LoVo (cell line): ENCODE measurements at places on chromosomes 7 and 10.

GRCh38 chr10:52779541-52780390 lies 7.2 kb upstream of the MBL2 start:
- DNase-seq = peak; percentile 53

DNA sequence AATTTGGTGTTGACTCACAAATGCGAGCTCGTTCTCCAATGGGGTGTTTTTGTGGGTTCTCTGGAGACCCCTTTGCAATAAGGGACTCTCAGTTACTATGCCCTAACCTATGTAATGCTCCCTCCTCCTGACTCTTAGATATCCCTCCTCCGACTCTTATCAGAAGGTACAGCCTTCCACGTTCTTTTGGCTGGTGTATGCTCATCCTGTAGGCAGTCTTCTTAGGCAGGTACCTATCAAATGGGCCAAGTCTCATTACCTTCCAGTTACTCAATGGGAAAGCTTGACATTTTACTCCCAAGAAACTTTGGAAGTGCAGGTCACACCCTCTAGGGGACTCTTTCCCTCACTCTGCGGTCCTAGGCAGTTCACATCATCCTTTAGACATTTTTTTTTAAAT lies 32.6 kb downstream of the SLC26A5 start:
- no peak for DNase-seq

DNA sequence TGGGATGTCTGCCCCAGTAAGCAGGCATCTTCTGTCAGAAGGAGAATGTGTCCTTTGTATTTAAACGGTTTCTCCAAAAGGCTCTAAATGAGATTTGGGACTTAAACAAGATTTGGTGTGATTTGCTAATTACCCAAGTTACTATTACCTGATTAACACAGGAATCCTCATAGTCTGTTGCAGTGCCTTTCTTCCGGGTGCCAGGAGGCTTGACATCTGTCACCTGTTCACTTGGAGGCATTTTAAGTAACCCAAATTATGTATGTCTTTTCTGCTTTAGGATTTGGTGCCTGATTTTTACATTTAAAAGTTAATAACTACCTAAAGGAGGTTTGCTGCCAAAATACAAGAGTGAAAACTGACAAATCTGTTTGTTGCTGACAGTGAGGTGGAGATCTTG lies 587.9 kb upstream of the GALNT17 start:
- no peak for DNase-seq

- no peak for DNase-seq
Observed at GRCh38 chr7:153006911-153007310, 247.4 kb downstream of the ACTR3B start.

- no peak for DNase-seq
Observed at GRCh38 chr10:133052076-133052475, 35.6 kb upstream of the ADGRA1 start.

GRCh38 chr7:40244226-40244625 lies 109.4 kb downstream of the SUGCT start:
- DNase-seq = no peak

- no peak for DNase-seq
Observed at GRCh38 chr7:137704723-137705122, 142.1 kb downstream of the DGKI start.

- no peak for DNase-seq
Observed at GRCh38 chr10:132186488-132187429, at the start of gene DPYSL4. DPYSL4 (plus strand) TSS chr10:132186948; CDS start chr10:132187064, 116 bp downstream.

- DNase-seq = no peak
Observed at GRCh38 chr7:158809596-158809995, 19.7 kb downstream of the ESYT2 start.

- no peak for DNase-seq
Observed at GRCh38 chr10:35458500-35459448, 122.5 kb downstream of the CCNY start.

GRCh38 chr10:92490387-92490786 lies 83.5 kb downstream of the IDE start:
- no peak for DNase-seq

GRCh38 chr10:44714451-44714850 lies 196.7 kb upstream of the TMEM72 start:
- DNase-seq = no peak

DNA sequence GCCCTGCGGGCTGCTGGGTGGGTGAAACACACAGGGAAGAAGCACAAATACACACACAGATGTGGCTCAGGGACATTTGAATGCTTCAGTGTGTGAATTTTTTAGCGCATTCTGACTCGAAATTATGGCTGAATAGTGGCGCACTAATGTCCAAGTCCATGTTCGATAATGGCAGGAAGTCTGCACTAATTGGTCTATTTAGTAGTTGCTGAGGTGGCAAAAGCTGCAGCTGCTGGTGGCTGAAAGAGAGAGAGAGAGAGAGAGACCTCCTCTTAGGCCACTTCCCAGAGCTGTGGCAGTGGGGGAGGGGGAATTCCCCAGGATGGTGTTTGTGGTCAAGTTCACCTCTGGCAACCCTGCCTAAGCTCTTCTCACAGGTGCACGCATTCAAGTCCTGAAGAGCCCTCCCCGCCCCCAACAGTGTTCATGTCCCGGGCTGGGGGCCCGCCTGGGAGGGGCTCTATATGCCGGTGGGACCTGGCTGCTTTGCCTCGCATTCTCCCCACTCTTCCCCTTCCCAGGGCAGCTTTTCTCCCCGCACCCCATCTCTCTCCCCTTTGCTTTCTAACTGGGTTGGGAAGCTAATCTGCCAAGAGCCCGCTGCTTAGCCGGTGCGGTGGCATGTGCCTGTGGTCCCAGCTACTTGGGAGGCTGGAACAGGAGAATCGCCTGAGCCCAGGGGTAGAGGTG lies 6.0 kb upstream of the MNX1 start:
- DNase-seq = no peak

DNA sequence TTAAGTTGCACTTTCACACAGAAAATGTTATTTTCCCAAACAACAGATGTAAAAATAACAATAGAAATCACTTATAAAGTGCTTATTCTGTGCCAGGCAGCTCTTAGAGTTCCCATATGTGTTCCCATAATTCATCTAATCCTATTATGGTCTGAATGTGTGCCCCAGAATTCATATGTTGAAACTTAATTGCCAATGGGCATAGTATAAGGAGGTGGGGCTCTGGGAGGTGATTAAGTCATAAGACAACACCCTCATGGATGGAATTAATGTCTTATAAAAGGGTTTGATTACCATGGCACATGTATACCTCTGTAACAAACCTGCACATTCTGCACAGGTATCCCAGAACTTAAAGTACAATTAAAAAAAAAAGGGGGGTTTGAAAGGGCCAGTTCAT lies 92.7 kb downstream of the FZD1 start:
- DNase-seq = no peak

DNA sequence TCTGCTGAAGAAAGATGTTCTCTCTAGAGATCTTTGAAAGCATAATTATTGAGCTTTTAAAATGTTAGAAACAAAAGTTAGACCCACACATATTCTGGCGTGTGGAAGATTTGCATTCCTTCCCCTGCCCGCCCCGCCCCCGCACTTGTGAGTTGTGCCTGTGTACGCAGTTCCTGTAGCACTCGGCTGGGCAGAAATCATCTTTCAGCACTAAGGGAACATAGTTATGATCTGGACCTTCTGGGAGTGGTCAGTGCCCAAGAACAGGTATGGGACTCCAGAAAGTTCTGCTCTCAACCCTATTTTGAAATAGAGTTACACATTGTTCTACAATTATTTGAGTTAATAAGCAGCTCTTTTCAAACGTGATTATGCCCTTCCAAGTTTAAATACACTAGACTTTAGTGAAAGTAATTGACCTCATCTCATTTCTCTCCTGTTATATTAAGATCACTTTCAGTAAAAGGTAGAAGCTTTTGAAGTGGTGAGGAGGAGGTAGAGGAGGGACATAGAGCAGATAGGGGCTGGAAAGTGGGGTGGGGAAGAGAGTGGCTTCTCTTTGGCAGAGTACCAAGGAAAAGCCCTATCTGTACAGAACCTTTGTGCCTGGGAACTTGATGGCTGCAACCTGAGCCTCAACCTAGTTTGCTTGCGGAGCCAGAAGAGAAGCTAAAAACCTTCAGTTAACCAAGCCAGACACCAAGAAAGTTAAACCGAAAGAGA lies 5.7 kb downstream of the BLVRA start:
- no peak for DNase-seq

- no peak for DNase-seq
Observed at GRCh38 chr7:71021131-71021530, 110.8 kb upstream of the GALNT17 start.

- DNase-seq = no peak
Observed at GRCh38 chr7:74003621-74004020, 24.4 kb upstream of the ELN start.

GRCh38 chr10:132593900-132594876 lies 56.6 kb downstream of the INPP5A start:
- no peak for DNase-seq

DNA sequence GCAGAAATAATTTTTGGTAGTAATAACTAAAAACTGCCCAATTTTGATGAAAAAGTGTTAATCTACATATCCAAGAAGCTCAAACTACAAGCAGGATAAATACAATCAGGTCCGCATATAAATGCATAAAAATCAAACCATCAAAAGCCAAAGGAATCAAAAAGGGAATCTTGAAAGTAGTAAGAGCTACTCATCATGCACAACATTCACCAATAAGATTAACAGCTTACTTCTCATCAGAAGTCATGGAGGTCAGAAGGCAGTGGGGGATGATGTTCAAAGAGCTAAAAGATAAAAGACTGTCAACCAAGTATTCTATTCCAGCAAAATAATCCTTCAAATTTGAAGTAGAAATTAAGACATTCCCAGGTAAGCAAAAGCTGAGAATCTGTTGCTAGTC lies 76.4 kb downstream of the CRPPA start:
- DNase-seq = no peak

DNA sequence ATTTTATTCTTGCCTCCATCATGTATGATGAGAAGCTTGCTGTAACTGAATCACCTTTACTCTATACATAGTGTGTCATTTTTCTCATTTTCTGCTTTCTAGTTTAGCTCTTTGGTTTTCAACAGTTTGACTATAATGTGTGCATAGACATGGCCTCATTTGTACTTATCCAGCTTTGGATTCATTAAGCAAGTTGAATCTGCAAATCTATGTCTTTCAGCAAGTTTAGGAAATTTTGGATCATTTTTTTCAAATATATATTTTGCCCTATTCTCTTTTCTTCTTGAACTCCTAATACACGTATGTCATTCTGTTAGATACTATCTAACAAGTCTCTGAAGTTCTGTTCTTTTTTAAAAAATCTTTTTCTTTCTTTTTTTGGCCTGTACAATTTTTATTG lies 57.8 kb downstream of the PRLHR start:
- DNase-seq = no peak

- peak; percentile 46 for DNase-seq
Observed at GRCh38 chr10:61733358-61733940, 70.7 kb downstream of the CABCOCO1 start.

GRCh38 chr7:157499121-157499834 lies 162.5 kb downstream of the DNAJB6 start:
- no peak for DNase-seq

- no peak for DNase-seq
Observed at GRCh38 chr7:94360926-94361325, 33.8 kb upstream of the COL1A2 start.

GRCh38 chr10:79255007-79255507 lies 92.2 kb upstream of the PPIF start:
- DNase-seq = no peak

DNA sequence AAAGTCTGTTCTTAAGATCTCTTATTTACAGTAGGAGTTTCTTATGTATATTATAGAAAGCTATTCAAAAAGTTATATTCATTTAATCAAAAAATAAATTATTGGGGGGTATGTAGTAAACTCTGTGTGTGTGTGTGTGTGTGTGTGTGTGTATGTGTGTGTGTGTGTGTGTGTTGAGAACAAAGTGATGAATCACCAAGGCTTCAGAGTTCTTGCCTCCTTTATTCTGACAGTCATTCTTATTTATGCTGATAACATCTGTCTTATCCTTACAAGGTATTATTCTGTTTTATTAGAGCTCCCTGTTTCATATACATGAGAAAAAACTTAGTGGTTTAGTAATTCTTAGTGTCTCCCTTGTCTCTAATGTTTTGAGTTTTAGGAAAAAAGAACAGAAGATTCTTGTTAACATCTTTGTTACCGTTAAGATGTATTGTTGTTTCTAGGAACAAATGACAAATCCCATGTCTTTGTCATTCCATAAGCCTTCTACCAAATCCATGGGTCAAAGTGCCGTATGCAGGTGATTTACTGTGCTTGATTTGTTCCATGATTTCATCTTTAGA lies 424.0 kb downstream of the EXOC4 start:
- DNase-seq = no peak

DNA sequence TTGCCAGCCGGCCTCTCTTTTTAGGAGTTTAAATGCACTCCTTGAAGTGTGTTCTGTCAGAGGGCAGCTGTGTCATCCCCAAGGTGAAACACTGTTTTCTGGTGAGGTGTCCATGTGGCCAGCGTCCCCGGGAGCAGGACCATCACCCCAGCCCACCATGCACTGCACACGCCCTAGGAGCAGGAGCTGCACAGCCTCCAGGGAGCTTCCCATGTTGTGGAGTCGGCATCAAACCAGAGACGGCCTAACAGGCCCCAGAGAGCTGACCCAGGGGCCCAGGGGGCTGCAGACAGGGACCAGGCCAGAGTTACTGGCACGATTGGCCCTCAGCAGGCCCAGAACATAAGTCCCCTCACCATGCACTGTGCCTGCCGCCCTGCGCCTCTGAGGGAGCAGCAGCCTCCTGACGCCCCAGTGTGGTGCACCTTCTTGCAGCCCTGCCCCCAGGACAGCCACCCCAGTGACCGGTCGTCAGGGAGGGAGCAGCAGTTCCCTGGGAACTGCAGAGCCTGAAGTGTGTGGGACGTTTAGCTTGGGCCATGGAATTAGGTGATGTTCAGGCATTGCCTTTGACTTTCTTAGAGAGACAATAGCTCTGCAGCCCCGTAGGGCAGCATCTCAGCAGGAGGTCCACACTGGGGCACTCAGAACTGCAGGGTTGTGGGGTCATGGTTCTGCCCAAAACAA lies 97.9 kb downstream of the NKX6-2 start:
- DNase-seq = no peak

- DNase-seq = no peak
Observed at GRCh38 chr7:149280151-149280550, 18.2 kb downstream of the ZNF783 start.

GRCh38 chr10:96708456-96708855 lies 11.9 kb downstream of the PIK3AP1 start:
- no peak for DNase-seq

- no peak for DNase-seq
Observed at GRCh38 chr10:95579835-95580535, 18.8 kb upstream of the SORBS1 start.

GRCh38 chr10:132642732-132643008 lies 105.1 kb downstream of the INPP5A start:
- no peak for DNase-seq

GRCh38 chr7:87645446-87645845 lies 17.2 kb downstream of the RUNDC3B start:
- DNase-seq = no peak
